ENCODE measurements at places on chromosomes 6 and 20.

GRCh38 chr6:22106451-22106850 lies 190.4 kb downstream of the PRL start:
- no peak for DNase-seq

DNA sequence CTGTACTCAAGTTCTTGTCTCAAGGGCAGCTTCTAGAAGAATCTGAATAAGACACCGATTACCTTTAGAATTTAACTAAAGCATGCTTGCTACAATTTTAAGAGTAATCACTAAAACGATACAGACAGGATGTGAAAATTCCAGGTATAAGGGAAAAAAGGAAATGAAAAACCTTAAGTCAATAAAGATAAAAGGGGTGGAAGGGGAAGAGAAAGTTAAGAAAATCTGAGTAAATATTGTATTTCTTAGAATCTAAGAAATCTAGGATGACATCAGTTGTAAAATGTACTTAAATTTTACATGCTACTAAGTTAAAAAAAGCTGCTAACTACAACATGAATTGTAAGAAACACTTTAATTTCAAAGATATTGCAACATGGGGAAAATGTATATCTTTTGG lies 30.3 kb upstream of the MOCS1 start:
- DNase-seq: no peak

DNA sequence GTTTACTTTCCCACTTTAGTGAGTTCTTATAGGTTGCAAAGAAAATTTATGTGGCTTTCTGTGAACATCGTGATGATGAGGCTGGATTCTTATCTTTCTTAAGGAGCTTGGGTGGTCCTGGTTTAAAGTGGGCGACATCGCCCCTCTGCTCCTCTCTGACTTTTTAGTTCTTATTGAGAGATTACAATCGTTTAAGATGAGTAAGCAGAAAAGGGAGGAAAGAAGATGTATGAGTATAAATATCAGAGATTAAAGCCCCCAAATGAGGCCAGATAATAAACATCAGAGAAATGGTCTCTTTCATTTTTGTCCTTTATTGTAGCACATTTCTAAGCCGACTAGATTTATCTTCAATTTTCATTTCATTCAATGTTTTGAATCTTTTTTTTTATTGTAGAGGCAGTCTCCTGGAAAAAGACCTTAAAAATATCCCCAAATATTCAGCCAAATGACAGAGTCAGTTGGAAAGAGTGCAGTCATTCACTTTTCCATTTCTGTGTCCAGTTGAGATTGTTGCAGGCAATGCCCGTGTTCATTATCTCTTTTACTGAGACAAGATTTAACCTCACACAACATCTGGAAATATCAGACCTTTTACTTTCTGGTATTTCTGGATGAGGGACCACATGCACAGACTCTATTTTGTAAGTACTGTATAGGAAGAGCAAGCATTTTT lies 62.0 kb upstream of the PDE7B start:
- no peak for DNase-seq

DNA sequence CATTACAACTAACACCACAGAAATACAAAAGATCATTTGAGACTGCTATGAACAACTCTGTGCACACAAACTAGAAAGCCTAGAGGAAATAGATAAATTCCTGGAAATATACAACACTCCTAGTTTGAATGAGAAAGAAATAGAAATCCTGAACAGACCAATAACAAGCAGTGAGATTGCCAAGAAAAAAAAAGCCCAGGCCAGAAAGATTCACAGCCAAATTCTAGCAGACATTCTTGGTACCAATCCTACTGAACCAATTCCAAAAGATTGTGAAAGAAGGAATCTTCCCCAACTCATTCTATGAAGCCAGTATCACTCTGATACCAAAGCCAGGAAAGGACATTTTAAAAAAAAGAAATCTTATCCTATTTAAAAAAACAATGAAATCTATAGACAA lies 7.0 kb upstream of the CDK19 start:
- DNase-seq: no peak

DNA sequence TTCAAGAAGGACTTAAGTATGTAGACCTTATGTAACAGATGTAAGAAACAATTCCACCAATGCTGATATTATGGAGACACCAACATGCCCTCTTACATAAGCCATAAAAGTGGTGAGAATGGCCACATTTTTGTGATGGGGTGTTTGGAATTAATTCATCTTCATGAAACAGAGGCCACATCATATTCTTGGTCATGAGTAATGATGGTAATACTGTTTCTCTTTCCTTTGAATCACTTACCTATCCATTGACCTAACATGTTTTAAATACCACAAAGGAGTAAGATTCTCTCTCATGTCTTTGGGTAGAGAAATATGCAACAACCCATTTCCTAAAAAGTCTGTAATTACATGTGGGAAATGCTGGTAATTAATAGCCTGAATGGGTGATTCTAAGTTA lies 545.4 kb upstream of the FLRT3 start:
- DNase-seq: no peak

GRCh38 chr6:149259753-149260152 lies 57.8 kb upstream of the TAB2 start:
- DNase-seq: no peak

- DNase-seq: peak; percentile 75
These were observed 54.2 kb upstream of the HLA-A start for GRCh38 chr6:29887819-29888776.

- peak; percentile 41 for DNase-seq
These were observed 517 bp downstream of the ACTL10 start for GRCh38 chr20:33667245-33667675.

DNA sequence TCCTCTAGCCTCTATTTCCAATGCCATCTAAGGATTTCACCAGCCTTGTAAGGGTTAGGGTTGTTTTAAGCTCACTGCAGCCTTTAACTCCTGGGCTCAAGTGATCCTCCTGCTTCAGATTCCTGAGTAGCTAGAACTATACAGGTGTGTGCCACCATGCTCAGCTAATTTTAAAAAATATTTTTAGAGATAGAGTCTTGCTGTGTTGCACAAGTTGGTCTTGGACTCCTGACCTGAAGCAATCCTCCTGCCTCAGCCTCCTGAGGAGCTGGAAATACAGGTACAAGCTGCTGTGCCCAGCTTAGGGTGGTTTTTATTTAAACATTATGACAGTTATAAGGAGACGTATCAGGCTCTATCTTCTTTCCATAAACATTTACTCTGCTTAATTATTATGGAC lies 26.5 kb downstream of the ANKRD6 start:
- DNase-seq: no peak

DNA sequence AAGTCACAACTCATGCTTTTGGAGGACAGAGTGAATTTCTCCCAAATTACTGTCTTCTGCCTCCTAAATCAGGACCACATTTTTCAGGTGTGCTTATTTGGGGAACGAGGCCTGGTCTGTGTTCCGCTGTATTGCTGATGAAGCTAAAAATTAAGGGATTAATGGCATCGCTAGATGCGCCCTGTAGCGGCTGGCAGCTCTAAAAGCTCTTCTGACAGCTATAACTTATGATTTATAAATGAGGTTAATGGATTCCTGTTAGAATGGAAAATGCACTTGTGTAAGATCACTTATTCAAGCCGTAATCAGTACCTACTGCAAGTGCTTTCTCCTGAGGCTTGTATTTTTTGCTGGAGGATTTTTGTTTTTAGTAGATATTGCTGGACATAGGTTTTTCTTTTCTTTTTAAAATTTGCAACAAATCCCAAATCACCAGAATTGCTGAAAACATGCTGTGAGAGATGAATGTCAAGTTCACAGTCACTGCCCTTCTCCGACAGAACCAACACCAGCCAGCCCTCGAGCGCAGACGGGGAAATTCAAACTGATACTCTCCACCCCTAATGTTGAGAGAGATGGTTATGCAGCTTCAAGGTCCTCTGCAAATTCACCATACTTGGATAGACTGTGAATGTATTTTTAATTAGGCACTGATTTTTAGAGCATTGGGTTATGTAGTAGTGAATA lies 49.1 kb downstream of the AKAP12 start:
- DNase-seq: no peak

- DNase-seq: no peak
These were observed 95.6 kb downstream of the OPRM1 start for GRCh38 chr6:154134471-154135147.

GRCh38 chr20:20259533-20259932 lies 108.4 kb upstream of the INSM1 start:
- DNase-seq: no peak

DNA sequence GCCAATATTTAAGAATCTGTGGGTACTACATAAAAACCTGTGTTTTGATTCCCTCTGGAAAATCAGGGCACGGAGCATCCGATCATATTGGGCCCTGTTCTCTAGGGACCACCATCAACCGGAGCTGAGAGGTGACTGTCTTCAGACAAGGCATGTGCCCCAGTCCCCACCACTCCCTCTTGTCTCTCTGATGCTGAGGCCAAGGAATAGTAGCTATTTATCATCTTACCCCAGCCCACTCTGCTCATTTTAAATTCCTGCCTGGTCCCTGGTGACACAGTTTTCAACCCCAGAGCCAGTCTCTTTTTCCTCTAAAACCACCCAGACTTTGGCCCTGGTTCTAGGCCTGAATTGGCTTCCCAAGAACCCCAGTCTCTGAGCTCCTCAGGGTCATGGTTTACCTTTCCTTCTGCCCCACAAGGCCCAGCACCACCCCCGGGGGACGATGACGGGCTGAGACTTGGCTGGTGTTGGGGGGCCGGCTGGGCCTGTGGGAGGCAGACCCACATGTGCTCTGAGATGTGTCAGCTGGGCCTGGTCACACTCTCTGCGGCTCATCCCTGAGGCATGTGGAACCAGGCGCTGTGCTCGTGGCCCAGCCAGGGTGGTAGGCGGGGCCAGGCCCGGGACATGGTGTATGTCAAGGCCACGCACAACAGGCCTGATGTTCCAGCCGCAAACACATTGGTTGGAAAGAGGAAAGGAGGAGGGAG lies 114.4 kb downstream of the CEBPB start:
- DNase-seq: no peak

GRCh38 chr6:53645859-53646258 lies 19.7 kb downstream of the KLHL31 start:
- no peak for DNase-seq

DNA sequence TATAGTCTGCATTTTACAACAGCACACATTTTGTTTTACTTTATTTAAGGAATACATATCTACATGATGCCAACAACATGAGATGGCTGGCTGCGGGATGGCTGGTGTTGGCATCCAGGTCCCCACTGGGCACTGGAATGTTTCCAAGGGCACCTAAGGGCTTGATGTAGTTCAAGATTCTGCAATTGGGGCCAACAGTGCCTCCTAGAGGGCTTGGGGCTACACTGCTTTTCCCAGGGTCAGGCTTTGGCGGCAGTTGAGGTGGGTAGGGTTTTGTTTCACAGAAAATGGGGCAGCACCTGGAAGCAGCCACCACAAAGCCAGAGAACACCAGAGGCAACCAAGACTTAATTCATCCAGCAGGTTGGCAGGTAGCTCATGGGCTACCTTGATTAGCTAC lies 202.2 kb upstream of the PRND start:
- no peak for DNase-seq

GRCh38 chr20:6618051-6618450 lies 149.4 kb upstream of the BMP2 start:
- DNase-seq: no peak

DNA sequence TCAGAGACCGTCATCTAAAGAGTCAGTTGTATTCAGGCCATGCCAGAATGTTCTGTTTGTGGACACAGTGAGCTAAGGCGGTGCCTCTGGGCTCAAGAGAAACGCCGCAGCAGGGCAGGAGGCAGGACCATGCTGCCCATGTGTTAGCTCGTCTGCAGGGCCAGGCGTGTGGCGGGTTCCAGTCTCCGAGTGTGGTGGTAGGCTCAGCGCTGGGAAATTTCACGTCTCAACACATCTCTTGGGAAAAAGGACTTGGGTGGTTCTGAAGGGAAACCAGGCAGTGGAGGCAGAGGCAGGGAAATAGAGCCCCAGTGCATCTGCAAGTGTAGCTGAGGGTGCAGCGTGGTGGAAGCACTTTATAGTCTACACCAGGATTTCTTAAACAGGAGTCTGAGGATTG lies 56.9 kb upstream of the TAGAP start:
- DNase-seq: no peak

GRCh38 chr20:20593447-20594170 lies 118.8 kb downstream of the RALGAPA2 start:
- DNase-seq: no peak

DNA sequence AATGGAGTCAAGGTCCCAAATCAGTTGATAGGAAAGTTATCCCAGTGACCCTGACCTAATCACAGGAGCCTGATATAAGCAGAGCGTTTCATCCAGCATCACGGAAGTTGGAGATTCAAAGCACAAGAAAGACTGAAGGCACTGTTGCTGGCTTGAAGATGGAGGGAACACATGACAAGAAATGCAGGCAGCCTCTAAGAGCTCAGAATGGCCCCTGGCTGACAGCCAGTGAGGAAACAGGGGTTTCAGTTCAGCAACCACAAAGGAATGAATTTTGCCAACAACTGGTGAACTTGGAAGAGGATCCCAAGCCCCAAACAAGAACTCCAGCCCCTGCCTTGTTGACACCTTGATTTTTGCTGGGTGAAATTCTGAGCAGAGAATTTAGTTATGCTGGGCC lies 778.5 kb downstream of the MAFB start:
- DNase-seq: no peak

DNA sequence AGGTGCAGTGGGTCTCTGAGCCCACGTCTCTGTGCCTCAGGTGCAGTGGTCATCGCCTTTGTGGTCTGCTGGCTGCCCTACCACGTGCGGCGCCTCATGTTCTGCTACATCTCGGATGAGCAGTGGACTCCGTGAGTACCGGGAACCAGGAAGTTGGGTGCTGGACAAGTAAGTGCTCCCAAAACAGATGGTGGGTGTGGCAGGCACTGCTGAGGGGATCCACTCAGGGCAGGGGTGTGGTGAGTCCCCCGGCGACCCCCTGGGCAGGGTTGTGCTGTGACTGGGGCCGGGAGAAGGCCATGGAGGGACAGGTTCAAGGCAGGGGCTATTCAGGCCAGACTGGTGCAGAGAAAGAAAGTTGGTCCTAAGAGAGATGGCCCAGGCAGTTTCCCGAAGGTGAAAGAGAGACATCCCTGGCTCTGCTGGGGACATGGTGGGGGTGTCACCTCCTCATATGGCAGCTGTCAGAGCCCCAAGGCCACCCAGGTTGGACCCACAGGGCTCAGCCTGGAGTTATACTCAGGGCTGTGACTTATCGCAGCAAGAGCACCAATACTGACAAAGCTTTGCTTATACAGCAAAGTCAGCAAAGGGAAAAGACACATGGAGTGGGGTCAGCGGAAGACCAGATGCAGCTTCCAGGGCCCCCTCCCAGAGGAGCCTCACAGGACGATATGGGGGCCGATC lies 37.9 kb upstream of the MRGBP start:
- no peak for DNase-seq

DNA sequence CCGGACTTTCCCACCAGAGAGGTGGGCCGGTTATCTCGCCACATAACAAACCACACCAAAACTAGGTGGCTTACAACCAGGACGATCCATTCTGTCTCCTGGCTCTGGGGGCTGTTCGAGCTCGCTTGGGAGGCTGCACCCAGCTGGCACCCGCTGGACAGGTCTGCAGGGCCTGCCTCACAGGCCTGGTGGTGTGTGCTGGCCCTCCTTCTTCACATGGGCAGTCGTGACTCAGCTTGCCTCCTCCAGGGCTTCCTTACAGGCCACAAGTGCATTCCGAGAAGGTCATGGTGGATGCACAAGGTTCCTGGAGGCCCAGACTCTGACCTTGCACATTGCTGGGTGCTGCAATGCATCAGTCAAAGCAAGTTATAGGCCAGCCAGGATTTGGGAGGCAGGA lies 34.2 kb downstream of the FOXF2 start:
- no peak for DNase-seq

Measured in stimulated activated CD4-positive, alpha-beta T cell treated with anti-CD3 and anti-CD28 coated beads, Interleukin-2, amount 100 ng/mL, for 4 hours (primary cell).